Fibroblast of skin of scalp (primary cell): ENCODE measurements at places on chromosomes 5 and 9.

DNA sequence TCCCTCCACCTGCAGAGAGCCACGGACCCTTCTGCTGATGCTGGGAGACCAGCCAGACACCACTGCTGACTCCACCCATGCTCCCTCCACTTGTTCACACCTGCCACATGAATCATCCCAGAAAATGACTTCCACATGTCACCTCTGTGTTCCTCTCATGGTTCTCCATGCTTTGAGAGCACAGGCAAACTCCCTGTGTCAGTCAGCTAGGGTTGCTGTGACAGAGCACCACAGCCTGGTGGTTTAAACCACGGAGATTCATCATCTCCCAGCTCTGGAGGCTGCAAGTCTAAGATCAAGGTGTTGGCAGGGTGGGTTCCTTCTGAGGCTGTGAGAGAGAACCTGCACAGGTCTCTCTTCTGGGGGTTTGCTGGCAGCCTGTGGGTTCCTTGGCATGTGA, 381.4 kb downstream of the GADD45G start:
- DNase-seq: no peak

GRCh38 chr5:44935262-44935661, 126.5 kb downstream of the MRPS30 start:
- peak; percentile 59 for DNase-seq

GRCh38 chr5:114953565-114953964, 216.1 kb downstream of the TRIM36 start:
- no peak for DNase-seq

DNA sequence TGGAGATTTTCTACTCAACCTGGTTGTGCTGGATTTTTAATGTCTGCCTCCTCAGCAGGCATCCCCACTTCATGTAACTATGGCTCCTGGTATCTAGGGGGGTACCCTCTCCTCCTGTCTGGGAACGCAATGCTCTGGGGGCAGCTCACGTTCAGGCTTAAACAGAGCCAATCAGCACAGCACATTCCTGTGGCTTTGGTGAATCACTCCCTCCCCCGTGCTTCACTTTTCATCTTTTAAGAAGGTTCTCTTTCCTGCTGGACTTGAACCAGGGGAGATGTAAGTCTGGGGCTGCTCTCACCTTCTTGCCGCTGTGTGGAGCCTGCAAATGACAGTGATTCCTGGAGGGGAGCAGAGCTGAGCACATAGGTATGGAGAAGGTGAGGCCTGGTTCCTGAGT, 101.2 kb downstream of the MSX2 start:
- peak; percentile 77 for DNase-seq

GRCh38 chr5:151742870-151743294, 15.5 kb downstream of the ATOX1 start:
- peak; percentile 80 for DNase-seq

DNA sequence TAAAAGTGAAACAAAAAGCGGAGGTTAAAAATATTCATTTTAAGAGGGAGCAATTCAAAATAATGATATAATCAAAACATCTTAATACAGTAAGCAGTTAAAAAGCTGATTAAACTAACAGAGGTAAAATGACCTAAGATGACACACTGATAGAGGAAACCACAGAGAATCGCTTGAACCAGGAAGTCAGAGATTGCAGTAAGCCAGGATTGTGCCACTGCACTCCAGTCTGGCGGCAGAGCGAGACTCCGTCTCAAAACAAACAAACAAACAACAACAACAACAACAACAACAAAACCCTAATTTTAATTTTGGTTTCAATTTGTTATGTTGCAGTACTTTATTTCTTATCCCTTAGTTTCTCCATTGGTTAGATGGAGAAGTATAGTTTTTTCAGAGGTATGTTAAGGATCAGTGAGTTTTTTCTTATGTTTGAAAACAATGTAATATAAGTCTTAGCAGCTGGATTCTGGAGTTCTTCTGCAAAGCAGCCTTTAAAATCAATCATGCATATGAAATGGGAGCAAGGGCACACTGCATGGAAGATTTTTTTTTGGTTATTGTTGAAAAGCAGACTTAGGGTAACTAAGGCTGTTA, 58.5 kb downstream of the MLANA start:
- peak; percentile 3 for DNase-seq

- DNase-seq: no peak
Observed at GRCh38 chr9:133430244-133430643, 8.1 kb downstream of the ADAMTS13 start.

- DNase-seq: no peak
Observed at GRCh38 chr9:112670991-112671625, 46.8 kb downstream of the INIP start.
